ENCODE measurements at places on chromosomes 16 and 17. TPM values are rescaled to one million over a fixed set of nuclear protein-coding genes. Genes with fewer than 3 reads are reported as not detected.

DNA sequence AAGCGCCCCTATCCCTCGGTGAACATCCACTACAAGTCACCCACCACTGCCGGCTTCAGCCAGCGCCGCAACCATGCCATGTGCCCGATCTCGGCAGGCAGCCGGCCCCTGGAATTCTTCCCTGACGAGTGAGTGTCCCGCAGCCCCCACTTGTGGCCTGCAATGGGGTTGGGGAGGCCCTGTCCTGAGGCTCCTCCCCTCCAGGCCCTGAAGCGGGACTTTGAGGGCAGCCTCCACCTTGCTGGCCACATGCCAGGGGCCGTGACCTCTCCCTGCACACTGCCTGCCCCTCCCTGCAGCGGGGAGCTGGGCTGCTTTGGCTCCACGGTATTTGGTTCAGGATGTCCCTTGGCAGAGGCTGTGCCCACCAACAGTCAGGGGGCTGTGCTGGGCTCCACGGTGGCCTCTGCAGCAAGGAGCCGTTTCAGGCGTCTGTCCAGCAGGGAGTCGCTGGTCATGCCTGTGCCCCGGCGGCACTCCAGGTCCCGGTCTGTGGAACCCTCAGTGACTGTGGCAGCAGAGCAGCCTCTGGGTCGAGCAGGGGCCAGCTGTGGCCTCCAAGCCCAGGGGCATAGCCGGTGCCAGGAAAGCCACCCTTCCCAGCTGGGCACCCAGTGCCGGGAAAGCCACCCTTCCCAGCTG lies 8.3 kb downstream of the NME3 start:
- H3K27ac ChIP-seq: no peak overlapping the region
- no peak for DNase-seq
- no peak overlapping the region for H3K4me3 ChIP-seq
- no peaks in the 10 kb centered on the region for H3K4me1 ChIP-seq

DNA sequence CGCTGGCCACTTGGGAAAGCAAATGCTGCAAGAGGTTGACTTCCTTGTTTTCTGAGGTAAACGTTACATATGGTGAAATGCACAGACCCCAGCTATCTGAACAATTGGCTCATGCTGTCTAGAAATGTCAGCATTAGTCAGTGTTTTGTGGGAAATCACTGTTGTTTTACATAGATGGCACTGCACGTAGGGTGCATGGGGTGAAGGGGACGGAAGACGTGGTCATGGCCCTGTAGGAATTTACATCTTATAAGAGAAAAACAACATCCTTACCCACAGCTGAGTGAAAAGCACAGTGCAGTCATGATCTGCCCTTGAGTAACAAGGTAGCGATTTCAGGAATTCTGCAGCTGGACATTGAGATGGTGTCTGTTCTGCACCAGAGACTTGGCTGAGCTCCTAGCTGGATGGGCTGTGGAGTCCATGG lies 15.2 kb downstream of the RPTOR start:
- H3K4me3 ChIP-seq: no peak overlapping the region
- peaks cover 6% of the 10 kb centered on the region for H3K27me3 ChIP-seq

GRCh38 chr17:63705657-63706056 lies 5.7 kb upstream of the LIMD2 start:
- no peak overlapping the region for H3K4me3 ChIP-seq
- peaks cover 26% of the 10 kb centered on the region for H3K4me1 ChIP-seq
- H3K27ac ChIP-seq: peak overlapping the region; percentile 70
- H3K27me3 ChIP-seq: peaks cover 14% of the 10 kb centered on the region
- peaks cover 32% of the 10 kb centered on the region for H3K36me3 ChIP-seq

DNA sequence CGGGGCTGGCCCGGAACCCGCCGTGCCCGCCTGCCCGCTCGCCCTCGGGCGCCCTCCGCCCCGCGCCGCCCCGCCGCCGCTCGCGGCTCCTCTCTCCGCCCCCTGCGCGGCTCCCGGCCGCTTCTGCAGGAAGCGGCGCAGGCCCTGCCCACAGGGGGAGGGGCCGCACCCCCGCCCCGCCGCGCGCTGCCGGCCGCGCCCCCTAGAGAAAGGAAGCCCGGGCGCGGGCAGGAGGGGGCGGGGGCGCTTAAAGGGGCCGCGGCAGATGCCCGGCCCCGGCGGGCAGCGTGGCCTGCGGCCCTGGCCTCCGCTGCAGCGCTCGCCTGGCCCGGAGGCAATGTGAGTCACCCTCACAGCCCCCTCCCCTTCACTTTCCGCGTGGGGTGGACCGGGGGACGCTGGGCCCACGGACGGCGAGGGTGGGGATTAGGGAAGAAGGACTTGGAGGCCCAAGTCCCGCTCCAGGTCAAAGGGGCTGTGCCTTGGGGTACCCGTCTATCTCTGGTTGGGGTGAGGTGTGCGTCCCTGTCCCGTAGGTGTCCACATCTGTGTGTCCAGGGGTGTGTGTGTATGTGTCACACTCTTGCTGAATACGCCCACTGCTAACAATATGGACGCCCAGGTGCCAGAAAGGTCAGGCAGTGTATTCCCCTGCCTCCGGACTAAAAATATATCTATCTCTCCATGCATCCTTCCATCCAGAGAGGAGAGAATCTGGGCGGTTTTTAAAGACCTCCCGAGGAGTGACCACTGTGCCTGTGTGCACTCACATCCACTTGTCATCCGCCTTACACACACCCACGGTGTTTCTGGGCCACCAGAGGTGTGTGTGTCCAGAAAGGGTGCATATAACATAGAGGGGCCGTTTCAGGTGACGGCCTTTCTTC lies at the start of gene GIT1:
Gene GIT1, minus strand, starts transcription at position 125 of the 887 bp plus-strand sequence. CDS start 270 bp downstream, outside the sequence.
- H3K27me3 ChIP-seq: peaks cover 28% of the 10 kb centered on the region
- peak within 1 kb of the TSS; percentile 42 for H3K27ac ChIP-seq
- peak within 1 kb of the TSS; percentile 94 for H3K4me3 ChIP-seq
- peak; percentile 86 for DNase-seq

- no peak overlapping the region for H3K27ac ChIP-seq
- peaks cover 15% of the 10 kb centered on the region for H3K4me1 ChIP-seq
- DNase-seq: no peak
- peaks cover 14% of the 10 kb centered on the region for H3K27me3 ChIP-seq
- H3K36me3 ChIP-seq: peaks cover 23% of the 10 kb centered on the region
- no peak overlapping the region for H3K4me3 ChIP-seq
Measured at GRCh38 chr16:81652798-81653505, 126.1 kb upstream of the PLCG2 start.

DNA sequence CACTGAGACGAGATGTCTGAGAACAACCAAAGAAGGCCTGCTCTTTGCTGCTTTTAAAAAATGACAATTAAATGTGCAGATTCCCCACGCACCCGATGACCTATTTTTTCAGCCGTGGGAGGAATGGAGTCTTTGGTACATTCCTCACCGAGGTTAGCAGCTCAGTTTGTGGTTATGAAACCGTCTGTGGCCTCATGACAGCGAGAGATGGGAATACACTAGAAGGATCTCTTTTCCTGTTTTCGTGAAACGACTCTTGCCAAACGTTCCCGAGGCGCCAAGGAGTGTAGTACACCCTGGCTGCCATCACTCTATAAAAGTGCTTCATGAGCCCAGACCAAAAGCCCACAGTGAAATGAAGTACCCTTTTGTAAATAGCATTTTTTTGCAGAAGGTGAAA lies 87.8 kb downstream of the CRISPLD2 start:
- H3K36me3 ChIP-seq: no peaks in the 10 kb centered on the region
- no peak overlapping the region for H3K4me3 ChIP-seq
- H3K27me3 ChIP-seq: peaks cover 3% of the 10 kb centered on the region

DNA sequence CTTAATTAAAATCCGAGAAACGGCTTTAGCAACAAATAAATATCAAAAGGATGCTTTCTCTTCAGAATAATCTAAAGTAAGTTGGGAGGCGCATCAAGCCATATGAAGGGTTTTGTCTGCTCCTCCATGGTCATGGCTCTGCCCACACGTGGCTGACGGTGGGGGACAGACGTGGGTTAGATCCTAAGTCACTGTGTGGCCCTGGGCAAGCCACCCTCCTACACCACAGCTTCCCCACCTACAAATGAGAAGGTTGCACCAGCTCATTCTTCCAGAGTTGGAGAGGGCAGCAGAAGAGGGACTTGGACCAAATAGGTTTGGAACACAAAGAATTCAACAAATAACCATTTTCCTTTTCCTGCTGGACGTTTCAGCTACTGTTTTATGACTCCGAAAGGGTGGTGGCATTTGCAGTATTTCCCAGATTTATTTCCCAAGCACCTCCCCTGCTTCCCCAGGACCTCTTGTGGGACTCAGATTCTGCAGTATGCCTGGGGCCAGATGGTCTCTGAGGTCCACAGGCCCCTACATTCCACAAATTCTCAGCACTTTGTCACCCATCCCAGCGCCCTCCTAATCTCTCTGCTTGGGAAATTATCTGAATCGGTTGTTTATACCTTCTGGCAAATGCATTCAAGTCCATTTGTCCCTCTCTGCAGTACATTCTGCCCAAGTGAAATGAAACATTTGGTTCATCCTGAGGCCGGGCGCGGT lies 17.8 kb downstream of the LRRC75A start:
- H3K36me3 ChIP-seq: no peaks in the 10 kb centered on the region
- H3K4me3 ChIP-seq: no peak overlapping the region
- H3K4me1 ChIP-seq: peaks cover 8% of the 10 kb centered on the region
- no peak for DNase-seq

GRCh38 chr16:28543072-28543471 lies 4.3 kb upstream of the NUPR1 start:
- H3K27me3 ChIP-seq: no peaks in the 10 kb centered on the region
- DNase-seq: no peak

DNA sequence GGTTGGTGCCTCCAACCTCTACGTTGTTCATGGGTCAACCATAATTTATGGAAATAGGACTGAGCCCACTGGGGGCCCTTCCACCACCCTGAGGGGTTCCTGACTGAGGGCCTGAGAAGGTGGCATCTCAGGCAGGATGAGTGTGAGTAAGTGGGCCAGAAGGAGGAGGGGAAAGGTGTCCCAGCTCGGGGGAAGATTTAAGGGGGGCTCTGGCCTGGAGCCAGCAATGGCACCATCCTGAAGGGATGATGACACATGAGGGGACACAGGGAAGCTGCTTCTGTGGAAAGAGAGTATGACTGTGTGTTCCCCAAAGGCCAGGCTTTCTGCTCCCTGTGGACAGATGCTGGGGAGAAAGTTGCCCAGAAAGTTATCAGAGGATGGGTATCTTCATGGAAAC lies 18.7 kb downstream of the MYL4 start:
- H3K27ac ChIP-seq: no peak overlapping the region
- H3K27me3 ChIP-seq: peaks cover 5% of the 10 kb centered on the region
- DNase-seq: no peak
- no peak overlapping the region for H3K4me3 ChIP-seq
- H3K36me3 ChIP-seq: no peaks in the 10 kb centered on the region
- H3K4me1 ChIP-seq: peaks cover 8% of the 10 kb centered on the region

DNA sequence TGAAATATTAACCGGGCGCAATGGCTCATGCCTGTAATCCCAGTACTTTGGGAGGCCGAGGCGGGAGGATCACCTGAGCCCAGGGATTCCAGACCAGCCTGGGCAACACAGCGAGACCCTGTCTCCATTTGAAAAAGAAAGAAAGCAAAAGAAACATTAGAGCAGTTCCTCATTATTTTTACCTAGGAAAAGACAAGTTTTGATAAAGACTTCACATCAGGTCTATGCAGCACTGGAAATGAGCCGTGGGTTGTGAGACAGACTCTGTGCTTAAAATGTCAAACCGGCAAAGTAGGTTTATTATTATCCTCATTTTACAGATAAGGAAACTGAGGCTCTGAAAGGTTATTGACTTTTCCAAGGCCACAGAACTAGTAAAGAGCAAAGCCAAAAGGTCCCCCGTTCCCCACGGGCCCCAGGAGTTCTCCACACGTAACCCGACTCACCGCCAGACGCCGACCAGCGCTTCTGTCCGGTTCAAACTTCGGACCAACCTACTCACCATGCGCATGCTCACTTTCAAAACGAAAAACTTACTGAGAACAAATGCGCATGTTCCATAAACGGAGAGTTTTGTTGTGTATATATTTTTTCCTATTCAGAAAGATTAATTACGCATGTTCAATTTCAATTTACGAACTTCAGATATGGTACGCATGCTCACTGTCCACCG lies 356 bp downstream of the TUBD1 start:
- H3K36me3 ChIP-seq: peaks cover 6% of the 10 kb centered on the region
- no peak for DNase-seq
- peak overlapping the region; percentile 98 for H3K4me3 ChIP-seq
- H3K4me1 ChIP-seq: peaks cover 11% of the 10 kb centered on the region

DNA sequence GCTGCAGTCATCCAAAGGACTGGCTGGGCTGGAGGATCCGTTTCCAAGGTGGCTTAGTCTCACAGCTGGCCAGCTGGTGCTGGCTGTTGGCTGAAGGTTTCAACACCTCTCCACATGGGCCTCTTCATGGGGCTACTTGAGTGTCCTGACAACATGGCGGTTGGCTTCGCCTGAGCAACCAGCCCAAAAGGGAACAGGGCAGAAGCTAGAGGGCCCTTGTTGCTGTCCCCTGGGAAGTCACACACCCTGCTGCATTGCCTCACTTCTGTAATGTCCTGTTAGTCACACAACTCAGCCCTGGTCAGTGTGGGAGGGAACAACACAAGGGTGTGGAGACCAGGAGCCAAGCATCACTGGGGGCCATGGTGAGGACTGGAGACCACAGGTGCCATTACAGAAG lies 36.6 kb downstream of the C16orf78 start:
- H3K4me3 ChIP-seq: no peak overlapping the region
- peaks cover 13% of the 10 kb centered on the region for H3K36me3 ChIP-seq
- no peak overlapping the region for H3K27ac ChIP-seq
- peaks cover 7% of the 10 kb centered on the region for H3K4me1 ChIP-seq

DNA sequence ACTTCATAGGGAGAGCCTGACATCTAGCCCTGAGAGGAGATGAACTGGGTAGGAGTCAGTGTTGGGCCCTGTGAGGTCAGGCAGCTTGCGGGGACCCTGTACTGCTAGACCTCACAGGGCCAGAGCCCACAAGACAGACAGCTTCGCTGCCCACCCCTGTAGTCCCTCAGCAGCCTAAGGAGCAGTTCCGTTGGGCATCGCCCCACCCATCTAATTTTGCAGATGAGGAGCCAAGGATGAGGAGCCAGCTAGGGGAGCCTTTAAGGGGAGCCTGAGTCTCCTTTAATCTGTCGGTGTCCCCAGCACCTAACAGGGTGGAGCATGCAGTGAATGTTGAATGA lies 755 bp upstream of the TUFM start:
- H3K27ac ChIP-seq: peak overlapping the region; percentile 36
- peak overlapping the region; percentile 96 for H3K4me3 ChIP-seq
- peaks cover 20% of the 10 kb centered on the region for H3K36me3 ChIP-seq
- DNase-seq: no peak
- H3K4me1 ChIP-seq: peaks cover 11% of the 10 kb centered on the region
- H3K27me3 ChIP-seq: peaks cover 6% of the 10 kb centered on the region

- no peaks in the 10 kb centered on the region for H3K36me3 ChIP-seq
- no peak overlapping the region for H3K27ac ChIP-seq
- H3K4me3 ChIP-seq: no peak overlapping the region
- no peaks in the 10 kb centered on the region for H3K4me1 ChIP-seq
- DNase-seq: no peak
Measured at GRCh38 chr16:77406680-77407079, 28.2 kb downstream of the ADAMTS18 start.

- no peaks in the 10 kb centered on the region for H3K4me1 ChIP-seq
- H3K27ac ChIP-seq: no peak overlapping the region
- no peak for DNase-seq
- H3K27me3 ChIP-seq: peaks cover 9% of the 10 kb centered on the region
- peaks cover 25% of the 10 kb centered on the region for H3K36me3 ChIP-seq
Measured at GRCh38 chr16:4401510-4401909, 14.9 kb downstream of the CORO7 start.

- H3K27me3 ChIP-seq: no peaks in the 10 kb centered on the region
- peak; percentile 70 for DNase-seq
- no peak overlapping the region for H3K27ac ChIP-seq
- no peaks in the 10 kb centered on the region for H3K36me3 ChIP-seq
- H3K4me1 ChIP-seq: no peaks in the 10 kb centered on the region
- no peak overlapping the region for H3K4me3 ChIP-seq
Measured at GRCh38 chr17:34171245-34171818, 83.8 kb upstream of the CCL2 start.

The NR1D1 gene
- total RNA-seq: 2.6 TPM

The KARS1 gene
- 161 TPM for total RNA-seq

The CYLD gene
- 30.7 TPM for total RNA-seq

The TAC4 gene
- total RNA-seq: not detected

The NUDT7 gene
- 7.9 TPM for total RNA-seq

The TBC1D3H gene
- total RNA-seq: not detected

The ELMO3 gene
- 25.3 TPM for total RNA-seq

Measured in endothelial cell (in vitro differentiated cells).